Activated naive CD8-positive, alpha-beta T cell treated with anti-CD3 and anti-CD28 coated beads for 36 hours (primary cell): ENCODE measurements at places on chromosomes 6 and 20.

DNA sequence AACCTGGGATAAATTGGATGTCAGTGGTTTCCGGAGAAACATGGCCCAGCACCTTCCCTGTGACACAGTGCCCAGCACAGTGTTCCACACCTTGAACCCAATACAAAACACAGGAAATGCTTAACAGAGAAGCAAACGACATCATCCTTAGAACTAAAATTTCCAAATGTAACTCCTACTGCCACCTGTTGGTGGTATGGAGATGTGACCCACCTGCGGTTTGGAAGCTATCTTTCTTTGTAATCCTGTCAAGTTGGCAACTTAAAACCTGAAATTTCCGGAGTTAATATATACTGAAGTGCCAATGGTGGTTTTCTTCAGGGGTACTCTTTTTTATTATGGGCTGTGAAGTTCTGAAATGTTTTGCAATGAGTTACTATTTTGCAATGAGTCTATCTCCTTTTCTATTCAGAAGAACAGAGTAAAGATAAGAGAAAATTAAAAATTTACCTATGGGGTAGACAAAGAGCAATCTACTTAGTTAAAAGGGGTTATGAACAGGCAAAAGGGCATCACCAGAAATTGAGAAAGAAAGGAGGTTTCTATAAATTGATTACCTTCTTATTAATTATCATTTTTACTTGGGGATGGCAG lies 658.8 kb downstream of the PTPRT start:
- DNase-seq: no peak

- DNase-seq: no peak
Measured at GRCh38 chr20:57660181-57660921, 40.1 kb upstream of the ZBP1 start.

- no peak for DNase-seq
Measured at GRCh38 chr6:167510648-167511047, 185.8 kb downstream of the TTLL2 start.

DNA sequence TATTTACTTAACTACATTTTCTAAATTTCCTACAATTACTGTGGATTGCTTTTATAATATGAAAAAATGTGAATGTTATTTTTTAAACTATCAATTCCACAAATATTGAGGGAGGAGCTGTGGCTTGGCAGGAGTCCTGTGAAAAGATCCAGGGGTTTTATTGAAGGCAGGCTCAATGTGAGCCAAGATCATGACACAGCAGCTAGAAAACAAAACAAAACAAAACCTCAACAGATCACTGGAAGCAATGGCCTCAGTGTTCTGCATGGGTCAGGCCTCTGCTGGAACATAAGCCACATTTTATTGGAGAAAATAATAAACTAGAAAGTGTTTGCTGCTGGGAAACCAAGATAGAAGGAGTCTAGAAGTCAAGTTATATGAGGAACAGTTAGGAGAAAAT lies 19.4 kb upstream of the RCAN2 start:
- DNase-seq: no peak

- peak; percentile 11 for DNase-seq
Measured at GRCh38 chr6:128725271-128726233, 157.4 kb upstream of the LAMA2 start.

- no peak for DNase-seq
Measured at GRCh38 chr20:704726-705125, 29.1 kb upstream of the SCRT2 start.

GRCh38 chr20:53621482-53622246 lies 28.0 kb upstream of the ZNF217 start:
- peak; percentile 35 for DNase-seq
